HFFc6 (cell line): ENCODE measurements at places on chromosomes 16 and 17. TPM values are rescaled to one million over a fixed set of nuclear protein-coding genes. Genes with fewer than 3 reads are reported as not detected.

- DNase-seq, result no peak
Measured at GRCh38 chr17:31534223-31534888, 142.9 kb downstream of the RAB11FIP4 start.

GRCh38 chr17:22202702-22203101 lies 510.4 kb downstream of the KCNJ18 start:
- no peak for DNase-seq

GRCh38 chr17:45948498-45948880 lies 50.6 kb upstream of the STH start:
- DNase-seq, result no peak

DNA sequence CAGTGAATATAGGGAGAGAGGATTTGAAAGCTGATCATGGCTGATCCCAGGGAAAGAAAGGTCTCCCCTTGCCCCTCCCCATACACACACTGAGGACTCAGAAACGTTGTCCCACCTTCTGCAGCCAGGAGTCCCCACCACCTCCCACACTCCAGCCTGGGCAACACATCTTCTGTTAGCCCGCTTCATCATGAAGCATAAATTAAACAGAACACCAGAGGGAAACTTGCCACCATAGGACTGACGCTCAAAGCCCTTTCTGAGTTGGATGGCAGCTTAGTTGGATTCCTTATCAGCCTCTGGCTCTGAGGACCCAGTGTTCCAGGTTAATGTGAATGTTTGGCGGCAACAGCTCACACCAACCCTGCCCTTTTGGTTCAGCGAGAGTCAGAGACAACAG lies 33.9 kb downstream of the ARHGAP27 start:
- DNase-seq, result no peak

- DNase-seq, result peak; percentile 67
Measured at GRCh38 chr17:81513753-81514488, 1.3 kb upstream of the ACTG1 start.

DNA sequence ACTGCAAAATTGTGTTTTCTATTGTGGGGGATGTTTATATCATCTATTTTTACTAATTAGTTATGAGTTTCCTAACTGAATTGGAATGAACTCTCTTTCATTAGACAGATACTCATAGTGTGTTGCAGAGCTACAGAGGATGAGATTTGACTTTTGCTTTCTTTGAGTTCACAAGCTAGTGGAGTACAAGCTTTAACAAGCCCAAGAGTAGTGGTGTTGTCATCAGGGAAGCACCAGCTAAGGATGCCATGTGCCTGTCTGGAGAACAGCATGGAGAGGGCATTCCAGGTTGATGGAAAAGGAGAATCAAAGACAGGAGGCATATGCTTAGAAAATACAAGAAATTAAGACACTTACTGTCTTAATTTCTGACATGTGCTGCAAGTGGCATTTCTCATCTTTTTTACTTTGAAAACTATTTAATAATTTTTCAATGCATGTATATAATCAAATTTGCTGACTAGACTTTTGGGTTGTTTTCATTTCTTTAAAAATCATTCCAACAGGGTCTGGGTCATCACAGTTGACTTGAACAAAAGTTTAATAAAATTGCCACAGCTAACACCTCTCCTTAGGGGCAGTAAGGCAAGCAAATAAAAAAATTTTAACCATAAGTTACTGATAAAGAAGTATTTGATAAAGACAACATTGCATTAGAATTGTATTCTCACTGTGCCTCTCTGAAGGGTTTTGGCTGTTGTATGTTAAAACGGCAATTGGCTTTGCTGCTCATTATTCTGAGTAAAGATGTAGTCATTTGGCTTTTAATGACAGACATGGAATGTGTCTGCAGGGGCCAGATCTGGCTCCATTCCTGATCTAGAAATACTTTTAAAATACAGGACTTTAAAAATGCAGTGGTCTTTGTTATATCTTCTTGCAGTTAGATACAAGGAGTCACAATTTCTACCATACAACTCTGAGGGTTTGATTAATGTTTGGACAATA lies 323.7 kb upstream of the CDH11 start:
- DNase-seq, result no peak

GRCh38 chr16:53840456-53840855 lies 136.5 kb downstream of the FTO start:
- DNase-seq, result no peak

- DNase-seq, result peak; percentile 98
Measured at GRCh38 chr17:4678448-4679026, 25.4 kb downstream of the PELP1 start.

DNA sequence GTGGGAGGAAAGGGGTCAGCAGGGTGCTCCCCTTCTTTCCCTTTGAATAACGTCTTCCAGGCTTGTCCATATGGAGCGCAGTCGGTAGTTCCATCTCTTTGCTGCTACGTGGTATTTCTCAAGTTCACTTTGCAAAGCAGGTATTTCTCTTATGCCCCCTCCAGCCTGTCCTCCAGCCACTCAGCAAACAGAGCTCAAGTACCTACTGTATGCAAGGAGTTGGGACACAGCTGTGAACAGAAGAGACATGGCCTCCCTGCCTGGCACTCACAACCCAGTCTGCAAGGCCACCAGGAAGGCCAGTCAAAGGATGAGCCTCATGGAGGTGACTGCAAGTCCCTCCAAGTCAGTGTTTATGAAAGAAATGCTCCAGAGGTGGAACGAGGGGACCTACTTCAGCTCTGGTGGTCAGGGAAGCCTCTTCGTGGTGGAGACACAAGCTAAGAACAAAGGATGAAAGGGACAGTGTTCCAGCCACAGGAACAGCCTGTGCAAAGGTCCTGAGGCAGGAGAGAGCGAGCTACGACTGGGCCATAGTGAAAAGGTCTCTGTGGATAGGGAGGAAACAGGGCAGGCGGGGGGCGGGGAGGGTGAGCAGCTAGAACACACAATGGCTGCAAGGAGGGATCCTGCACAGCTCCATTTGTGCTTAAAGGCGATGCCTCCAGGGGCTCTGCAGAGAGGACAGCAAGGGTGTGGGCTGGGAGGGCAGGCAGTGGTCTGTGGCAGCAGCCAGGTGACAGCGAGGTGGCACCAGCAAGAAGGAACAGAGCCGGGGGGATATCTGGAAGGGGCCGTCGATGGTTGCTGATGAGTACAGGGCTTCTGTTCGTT lies 32.6 kb downstream of the PPL start:
- DNase-seq, result no peak

GRCh38 chr17:8869114-8869815 lies 1.8 kb upstream of the PIK3R6 start:
- DNase-seq, result no peak

DNA sequence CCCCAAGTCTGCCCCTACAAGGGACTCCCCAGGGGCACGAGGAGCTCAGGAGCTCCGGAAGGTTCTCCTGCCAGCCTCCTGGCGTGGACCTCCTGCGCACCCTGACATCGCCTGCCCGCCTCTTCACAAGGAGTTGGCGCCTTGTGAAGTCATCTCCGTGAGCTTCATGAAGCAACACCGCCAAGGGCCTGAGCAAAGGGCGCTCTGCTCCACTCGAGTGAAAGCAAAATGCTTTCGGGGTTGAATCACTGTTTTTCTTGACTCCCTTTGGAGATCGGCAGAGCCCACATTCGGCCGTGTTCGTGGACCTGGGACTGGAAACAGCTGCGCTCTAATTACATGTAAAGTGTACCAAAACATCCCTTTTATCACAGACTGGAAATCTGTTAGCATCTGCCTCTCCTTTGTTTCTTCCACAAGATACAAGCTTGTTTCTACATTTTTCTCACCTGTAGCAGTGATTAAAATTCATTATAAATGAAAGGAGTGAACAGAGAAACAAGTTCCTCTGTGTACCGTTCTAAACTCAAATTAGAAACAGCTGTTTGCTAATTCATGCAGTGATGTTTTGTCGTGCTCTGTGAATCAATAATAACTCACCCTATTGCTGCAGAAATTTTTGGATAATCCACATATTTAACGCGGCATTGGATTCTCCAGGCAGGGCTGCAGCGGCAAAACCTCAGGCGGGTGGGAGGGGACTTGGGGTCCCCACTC lies 203.3 kb downstream of the ZNF423 start:
- DNase-seq, result no peak

DNA sequence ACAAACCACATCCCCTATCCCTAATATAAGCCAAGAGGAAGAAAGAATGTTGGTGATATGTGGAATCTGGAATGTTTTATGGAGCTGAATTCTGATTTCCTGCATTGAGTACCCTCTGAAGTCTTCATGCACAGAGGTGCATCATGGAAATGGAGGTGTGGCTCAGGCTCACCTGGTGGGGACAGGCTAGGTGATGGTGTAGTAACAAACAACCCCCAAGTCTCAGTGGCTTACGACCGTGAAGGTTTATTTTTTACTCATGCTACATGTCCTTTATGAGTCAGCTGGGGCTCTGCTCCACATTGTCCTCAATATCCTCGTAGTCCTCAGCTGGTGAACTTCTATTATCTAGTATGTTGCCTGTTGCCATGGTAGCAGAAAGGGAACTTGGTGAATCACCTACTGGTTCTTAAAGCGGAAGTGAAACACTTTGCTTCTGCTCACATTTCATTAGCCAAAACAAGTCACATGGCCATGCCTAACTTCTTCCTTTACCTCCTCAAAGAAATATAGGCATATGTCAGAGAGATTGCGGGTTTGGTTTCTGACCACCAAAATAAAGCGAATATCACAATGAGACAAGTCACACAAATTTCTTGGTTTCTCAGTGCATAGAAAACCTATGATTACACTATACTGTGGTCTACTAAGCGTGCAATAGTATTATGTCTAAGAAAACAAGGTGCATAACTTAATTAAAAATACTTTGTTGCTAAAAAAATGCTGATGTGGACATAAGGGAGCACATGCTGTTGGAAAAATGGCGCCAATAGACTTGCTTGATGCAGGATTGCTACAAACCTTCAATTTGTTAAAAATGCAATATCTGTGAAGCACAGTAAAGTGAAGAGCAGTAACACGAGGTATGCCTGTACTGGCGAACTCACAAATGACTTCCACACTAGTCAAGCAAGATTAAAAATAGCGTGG lies at the start of gene PMFBP1:
Gene PMFBP1, minus strand, starts transcription at position 51 of the 930 bp plus-strand sequence. CDS start 947 bp downstream, outside the sequence.
- peak; percentile 90 for DNase-seq

DNA sequence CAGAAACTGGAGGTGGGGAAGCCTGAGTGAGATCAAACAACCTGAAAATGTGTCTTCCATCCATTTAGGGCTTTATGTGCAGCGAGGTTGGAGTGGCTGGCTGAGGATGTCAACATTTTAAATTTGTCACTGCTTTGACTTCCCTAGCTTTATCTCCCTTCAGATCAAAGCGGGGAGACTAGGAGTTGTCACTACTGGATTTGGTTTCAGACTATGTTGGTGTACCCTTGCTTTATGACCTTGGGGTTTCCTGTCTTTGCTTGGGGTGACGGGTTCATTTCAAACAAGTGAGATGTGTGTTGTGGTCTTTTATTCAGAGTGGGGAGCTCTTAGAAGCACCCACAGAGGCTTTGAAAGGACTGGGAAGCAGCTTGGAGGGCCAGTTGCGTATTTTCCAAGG lies 25.6 kb downstream of the MSI2 start:
- DNase-seq, result no peak

GRCh38 chr17:44906010-44906646 lies 6.9 kb upstream of the EFTUD2 start:
- peak; percentile 86 for DNase-seq

DNA sequence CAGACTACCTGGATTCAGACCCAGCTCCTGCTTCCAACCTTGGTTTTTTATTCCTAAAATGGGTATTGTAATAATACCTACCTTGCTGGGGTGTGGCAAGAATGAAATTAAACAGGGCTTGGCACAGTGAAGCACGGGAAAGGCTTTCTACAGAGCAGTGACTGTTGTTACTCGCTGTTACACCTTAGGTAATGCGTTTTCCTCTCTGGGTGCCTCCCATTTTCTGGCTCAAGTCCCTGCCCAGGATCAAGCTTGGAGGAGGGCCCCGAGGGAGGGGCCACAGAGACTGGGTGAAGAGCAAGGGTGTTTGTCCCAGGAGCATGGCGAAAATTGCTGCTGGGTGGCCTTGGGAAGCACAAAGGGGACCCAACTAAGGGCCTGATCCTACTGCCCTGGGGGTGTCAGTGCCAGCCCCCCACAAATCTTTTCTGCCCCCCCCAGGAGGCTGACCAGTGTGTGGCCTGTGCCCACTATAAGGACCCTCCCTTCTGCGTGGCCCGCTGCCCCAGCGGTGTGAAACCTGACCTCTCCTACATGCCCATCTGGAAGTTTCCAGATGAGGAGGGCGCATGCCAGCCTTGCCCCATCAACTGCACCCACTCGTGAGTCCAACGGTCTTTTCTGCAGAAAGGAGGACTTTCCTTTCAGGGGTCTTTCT lies 13.3 kb downstream of the MIEN1 start:
- no peak for DNase-seq

DNA sequence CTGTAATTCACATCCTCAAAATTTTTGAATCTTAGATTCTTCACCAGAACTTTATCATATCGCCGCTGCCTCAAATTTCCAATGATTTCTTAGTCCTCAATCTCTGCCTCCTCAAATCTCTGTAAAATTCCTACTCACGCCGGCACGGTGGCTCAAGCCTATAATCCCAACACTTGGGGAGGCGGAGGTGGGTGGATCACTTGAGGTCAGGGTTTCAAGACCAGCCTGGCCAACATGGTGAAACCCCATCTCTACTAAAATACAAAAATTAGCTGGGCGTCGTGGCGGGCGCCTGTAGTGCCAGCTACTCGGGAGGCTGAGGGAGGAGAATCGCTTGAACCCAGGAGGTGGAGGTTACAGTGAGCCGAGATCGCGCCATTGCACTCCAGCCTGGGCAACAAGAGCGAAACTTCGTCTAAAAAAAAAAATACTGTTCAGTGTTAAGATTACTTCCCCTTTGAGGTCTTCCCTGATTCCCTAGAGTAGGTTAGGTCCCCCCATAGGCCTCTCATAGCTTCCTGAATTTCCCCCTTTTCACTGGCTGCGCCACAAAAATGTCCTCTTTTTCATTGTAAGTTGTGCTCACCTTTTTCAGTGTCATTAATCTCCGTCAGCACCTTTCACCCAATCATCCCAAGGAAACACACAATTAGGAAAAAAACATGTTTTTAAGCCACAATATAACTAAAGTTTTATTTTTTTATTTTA lies 919 bp upstream of the CBX1 start:
- DNase-seq, result no peak

Gene TMEM220
- 4.0 and 4.9 TPM in 2 replicates for total RNA-seq

Gene GRAPL
- total RNA-seq, result not detected in 3 replicates

Gene MRC2
- total RNA-seq, result 255 and 273 TPM in 2 replicates

Gene KRTAP9-8
- total RNA-seq, result not detected in 3 replicates

Gene GFER
- total RNA-seq, result 29.1 to 39.6 TPM (median 38.1 TPM) in 3 replicates

Gene NAGLU
- 37.2 to 45.3 TPM (median 42.8 TPM) in 3 replicates for total RNA-seq

Gene FAM222B
- total RNA-seq, result 16.2 to 17.8 TPM (median 16.8 TPM) in 3 replicates

Gene NGFR
- total RNA-seq, result 0.11 to 0.19 TPM (median 0.11 TPM) in 3 replicates

Gene CA4
- total RNA-seq, result not detected in 3 replicates

Gene KRTAP1-5
- 70.7 to 106 TPM (median 77.2 TPM) in 3 replicates for total RNA-seq

Gene LRRC37A2
- 2.7 and 2.8 TPM in 2 replicates for total RNA-seq

Gene NPW
- 0.57 to 2.0 TPM (median 1.1 TPM) in 3 replicates for total RNA-seq

Gene SLC2A4
- total RNA-seq, result 0.08 TPM in 1 of 3 replicates, not detected in the others
